Cardiac septum (tissue), 1 donor: ENCODE measurements at places on chromosomes 1 and 21. TPM values are rescaled to one million over a fixed set of nuclear protein-coding genes. Genes with fewer than 3 reads are reported as not detected.

The LHX8 gene
- not detected for total RNA-seq

The AMIGO1 gene
- total RNA-seq, result 13.8 TPM

The GPR89B gene
- 6.2 TPM for total RNA-seq

The ARHGAP30 gene
- 2.6 TPM for total RNA-seq
